Foreskin keratinocyte (primary cell): ENCODE measurements at places on chromosomes 6 and 20. TPM values are rescaled to one million over a fixed set of nuclear protein-coding genes. Genes with fewer than 3 reads are reported as not detected.

DNA sequence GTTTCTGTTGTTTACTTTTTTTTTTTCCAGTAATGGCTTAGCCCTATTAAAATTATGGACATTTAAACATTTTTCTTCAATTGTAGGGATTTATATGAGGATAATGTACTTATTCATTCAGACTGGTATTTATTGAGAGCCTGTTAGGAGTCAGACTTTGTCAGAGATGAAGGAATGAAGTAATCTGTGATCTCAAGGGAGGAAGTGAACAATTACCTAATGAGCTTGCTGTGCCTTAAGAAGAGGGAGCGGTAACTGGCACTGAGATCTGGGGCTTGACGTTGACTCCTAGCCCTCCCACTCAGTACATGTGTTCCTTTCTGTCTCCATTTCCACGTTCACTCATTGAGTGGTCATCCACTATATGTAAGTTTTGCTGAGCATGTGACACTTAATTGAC, 12.6 kb downstream of the AFDN start:
- no peak for DNase-seq

DNA sequence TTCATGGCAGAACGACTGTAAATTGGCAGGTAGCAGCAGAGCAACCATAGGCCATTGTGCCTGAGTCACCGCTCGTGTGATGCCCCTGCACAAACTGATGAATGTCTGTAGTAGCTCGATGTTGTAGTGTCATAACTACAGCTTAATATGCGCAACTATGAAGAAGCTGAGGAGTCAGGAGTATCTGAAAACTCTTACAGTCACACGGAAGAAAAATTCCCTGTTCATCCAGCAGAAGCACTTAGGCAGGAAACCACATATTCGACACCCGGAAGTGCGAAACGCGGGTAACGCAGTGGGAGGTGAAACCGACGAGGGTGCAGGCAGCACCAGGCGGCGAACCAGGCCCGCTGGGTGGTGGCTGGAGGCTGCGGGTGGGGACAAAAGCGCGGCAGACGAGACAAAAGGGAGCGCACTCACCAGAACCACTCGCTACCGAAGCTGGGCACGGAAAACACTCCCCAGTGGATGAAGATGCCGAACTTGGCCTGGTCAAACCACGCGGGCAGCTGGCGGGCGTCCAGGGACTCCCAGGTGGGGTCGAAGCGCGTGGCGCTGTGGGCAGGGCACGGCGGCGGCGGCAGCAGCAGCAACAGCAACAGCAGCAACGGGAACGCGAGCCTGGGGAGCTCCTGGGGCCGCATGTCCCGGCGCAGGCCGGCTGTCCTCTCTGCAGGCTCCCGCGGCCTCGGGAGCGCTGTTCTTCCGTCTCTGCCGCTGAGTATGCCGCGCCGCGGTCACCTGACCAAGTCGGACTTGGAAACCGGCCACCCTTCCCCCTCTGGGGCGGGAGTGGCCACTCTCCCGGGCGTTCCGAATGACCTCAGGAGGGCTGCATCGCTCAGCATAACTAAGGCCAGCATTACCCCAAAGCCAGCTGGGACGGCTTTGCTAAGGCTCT, at the start of gene FUCA2:
TSS of gene FUCA2 (minus strand) at position 730 of the 901 bp plus-strand sequence. CDS start at position 644, 86 bp downstream.
- peak; percentile 26 for DNase-seq

DNA sequence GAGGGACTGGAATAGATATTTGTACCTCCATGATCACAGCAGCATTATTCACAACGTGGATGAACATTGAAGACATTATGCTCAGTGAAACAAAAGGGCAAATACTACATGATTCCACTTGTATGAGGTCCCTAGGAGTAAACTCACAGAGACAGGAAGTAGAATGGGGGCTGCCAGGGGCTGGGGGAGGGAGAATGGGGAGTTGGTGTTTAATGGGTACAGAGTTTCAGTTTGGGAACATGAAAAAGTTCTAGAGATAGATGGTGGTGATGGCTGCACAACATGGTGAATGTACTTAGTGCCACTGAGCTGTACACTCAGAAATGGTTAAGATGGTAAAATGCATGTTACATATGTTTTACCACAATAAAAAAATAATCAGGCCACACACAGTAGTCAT, 164.3 kb upstream of the RREB1 start:
- DNase-seq = no peak

DNA sequence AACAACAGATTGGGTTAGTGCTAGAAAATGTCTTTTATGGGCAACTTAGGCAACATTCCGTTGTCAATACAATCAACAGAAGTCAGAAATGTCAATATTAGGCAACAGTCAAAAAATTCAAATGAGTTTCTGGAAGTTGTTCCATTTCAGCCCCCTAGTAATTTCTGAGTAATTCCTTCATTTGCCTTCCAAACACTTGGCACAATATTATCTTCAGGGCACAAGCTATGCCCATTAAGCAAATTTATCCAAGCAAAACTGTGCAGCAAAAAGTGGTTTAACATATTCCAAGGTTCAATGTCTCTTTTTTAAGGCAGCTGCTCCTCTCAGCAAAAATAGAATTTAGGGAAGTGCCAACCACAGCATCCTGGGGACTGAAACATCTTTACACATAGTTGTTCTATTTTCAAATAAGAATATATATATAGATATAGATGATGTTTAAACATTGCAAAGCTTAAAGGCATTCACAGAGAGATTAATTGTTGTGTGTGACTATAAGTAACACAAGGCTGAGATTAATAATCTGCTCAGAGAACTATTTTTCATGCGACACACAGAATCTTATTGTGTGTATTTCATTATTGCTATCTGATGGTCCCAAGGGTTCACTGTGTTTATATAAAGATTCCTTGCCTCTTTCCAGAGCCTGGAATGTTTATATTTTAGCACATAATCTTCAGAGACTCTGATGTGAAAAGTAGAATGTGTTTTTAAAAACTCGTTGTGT, 75.2 kb upstream of the ADTRP start:
- DNase-seq = no peak

DNA sequence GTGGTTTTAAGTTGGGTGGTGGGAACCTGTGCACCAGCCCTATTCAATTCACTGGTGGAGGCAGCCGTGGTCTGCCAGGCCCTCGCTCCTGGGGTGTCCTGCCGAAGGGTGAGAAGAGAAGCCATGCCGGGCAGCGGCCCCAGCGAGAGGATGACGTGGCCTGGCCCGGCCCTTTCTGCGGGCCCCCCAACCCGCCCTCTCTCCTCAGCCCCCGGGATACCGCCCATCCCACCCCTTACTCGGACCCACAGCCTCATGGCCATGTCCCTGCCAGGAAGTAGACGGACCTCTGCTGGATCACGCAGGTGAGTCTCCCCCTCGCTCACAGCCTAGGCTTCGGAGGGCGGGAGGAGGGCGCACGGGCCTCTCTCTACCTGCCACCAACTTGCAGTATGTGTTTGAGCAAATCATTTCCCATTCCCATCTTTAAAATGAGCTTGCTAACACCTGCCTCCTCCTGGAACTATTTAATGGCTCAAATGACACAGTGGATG, 30.1 kb downstream of the SNPH start:
- DNase-seq = no peak

DNA sequence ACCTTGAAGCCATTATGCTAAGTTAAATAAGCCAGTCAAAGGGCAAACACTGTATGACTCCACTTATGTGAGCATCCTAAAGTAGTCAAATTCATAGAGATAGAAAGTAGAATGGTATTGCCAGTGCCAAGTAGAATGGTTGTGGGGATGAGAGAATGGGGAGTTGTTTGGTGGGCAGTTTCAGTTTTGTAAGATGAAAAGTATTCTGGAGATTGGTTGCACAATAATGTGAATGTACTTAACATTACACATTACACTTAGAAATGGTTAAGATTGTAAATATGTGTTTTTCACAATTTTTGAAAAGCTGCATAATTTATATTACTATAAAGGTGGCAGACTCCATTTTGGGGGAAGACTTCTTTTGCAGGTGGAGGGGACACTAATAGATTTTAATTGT, 51.3 kb upstream of the CARMIL1 start:
- DNase-seq = no peak

DNA sequence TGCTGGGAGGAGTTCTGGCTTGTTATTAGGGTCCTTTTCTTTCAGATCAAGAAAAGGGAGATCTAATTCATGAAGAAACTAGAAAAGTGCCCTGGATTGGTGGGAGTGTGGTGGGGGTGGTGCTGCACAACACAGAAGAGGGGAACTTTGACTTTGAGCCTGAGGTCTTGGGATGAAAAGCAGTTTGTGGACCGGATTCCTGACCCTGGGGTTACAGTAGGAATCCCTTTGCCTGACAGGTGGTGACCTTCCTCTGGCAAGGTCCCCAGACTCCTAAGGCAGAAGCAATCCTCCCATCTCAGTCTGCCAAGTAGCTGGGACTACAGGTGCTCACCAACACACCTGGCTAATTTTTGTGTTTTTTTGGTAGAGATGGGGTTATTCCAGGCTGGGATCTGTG, 45.3 kb upstream of the IER3 start:
- DNase-seq = no peak

Gene PTGIS
- not detected in 2 replicates for total RNA-seq

Gene LKAAEAR1
- 0.17 TPM in 1 of 2 replicates, not detected in the other for total RNA-seq

Gene PGBD1
- 5.5 and 6.0 TPM in 2 replicates for total RNA-seq
